ENCODE measurements at places on chromosomes 12 and 14. TPM values are rescaled to one million over a fixed set of nuclear protein-coding genes. Genes with fewer than 3 reads are reported as not detected.

The AMDHD1 gene
- total RNA-seq: 0.69 TPM

The RDH12 gene
- not detected for total RNA-seq

The HOXC12 gene
- total RNA-seq: not detected

The MANSC4 gene
- total RNA-seq: not detected

The TBC1D30 gene
- total RNA-seq: 6.2 TPM

Measured in omental fat pad (tissue), 4 donors.